Activated CD4-positive, alpha-beta memory T cell treated with anti-CD3 and anti-CD28 coated beads, Interleukin-2, amount 10 ng/mL, durations not matched to agents 7 days and 5 days (primary cell): ENCODE measurements at places on chromosomes 5 and 9.

DNA sequence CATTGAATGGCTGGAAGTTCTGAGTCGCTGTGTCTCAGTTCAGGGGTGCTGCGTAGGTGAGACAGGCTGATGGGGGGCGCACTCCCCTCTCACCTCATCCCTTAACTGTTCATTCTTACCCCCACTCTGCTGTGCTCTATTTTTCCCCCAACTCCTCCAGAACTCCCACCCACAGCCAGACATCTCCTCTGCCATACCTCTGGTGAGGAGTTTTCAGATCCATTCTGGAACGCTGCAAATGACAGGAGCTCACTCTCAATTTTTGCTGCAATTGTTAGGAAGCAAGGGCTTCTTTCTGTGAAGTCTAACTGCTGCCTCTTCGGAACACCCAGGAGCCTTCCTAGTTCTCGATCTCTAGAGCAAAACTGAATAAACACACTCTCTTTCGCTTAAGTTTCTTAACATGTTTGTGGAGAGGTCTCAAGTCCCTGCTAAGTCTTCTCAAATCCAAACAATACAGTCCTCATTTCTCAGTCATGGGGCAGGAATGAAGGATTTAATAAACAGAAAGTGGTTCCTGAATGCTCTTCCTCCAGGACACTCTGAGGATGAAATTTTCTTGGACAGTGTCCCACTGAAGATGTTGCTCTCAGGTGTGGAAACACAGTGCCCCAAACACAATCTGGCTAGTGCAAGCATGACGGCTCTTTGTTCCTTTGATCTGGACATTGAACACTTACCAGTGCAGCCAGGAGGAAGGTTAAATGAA lies 387.7 kb downstream of the KDM4C start:
- no peaks in the 10 kb centered on the region for H3K27me3 ChIP-seq
- peaks cover 12% of the 10 kb centered on the region for H3K4me1 ChIP-seq
- H3K36me3 ChIP-seq = peaks cover 20% of the 10 kb centered on the region
- no peak overlapping the region for H3K4me3 ChIP-seq
- no peak for DNase-seq

DNA sequence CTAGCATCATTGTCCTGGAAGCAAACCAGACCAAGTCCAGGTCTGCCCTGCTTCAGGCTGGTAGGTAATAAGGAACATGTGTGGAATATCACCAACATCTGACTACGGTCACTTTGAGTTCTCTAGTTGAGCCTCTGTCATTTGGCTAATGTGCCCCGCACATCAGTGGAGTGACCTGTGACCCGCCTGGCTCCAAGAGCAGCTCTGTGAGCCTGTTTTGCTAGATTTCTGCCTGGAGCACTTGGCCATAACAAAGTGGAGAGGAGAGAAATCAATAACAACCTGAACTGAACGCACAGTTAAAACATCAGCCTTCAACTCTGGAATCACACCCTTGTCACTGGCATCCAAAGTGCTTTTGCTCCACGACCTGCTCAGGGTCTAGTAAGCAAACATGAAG lies 115.7 kb downstream of the PPP2R2B start:
- peaks cover 12% of the 10 kb centered on the region for H3K4me1 ChIP-seq
- no peaks in the 10 kb centered on the region for H3K36me3 ChIP-seq
- DNase-seq = no peak

DNA sequence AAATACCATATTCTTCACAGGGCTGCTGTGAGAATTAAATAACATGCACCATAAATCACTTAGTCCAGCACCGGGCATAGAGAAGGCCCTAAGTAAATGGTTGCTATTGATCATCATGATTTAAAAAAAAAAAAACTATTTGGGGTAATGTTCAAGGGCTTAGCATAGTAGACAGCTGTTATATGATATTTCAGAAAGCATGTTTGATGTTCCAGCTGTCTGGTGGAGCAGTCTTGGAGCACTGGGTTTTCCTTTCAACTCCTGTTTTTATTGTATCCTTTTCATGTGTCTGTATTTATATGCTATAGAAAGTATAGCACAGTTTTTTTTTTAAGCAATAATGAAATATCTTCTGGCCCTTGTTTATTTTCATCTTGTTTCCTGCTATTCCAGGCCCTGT lies 28.0 kb upstream of the TOMM5 start:
- peaks cover 9% of the 10 kb centered on the region for H3K4me1 ChIP-seq
- H3K27ac ChIP-seq = no peak overlapping the region
- H3K4me3 ChIP-seq = no peak overlapping the region
- H3K36me3 ChIP-seq = no peaks in the 10 kb centered on the region
- H3K27me3 ChIP-seq = peaks cover 4% of the 10 kb centered on the region
- no peak for DNase-seq

- no peaks in the 10 kb centered on the region for H3K27me3 ChIP-seq
- no peak overlapping the region for H3K27ac ChIP-seq
- H3K4me1 ChIP-seq = no peaks in the 10 kb centered on the region
- H3K36me3 ChIP-seq = no peaks in the 10 kb centered on the region
- DNase-seq = no peak
- no peak overlapping the region for H3K4me3 ChIP-seq
These were observed 293.0 kb downstream of the CDH12 start for GRCh38 chr5:22560147-22560546.

- DNase-seq = no peak
- no peaks in the 10 kb centered on the region for H3K4me1 ChIP-seq
These were observed 90.8 kb upstream of the PRRC1 start for GRCh38 chr5:127426661-127427060.

DNA sequence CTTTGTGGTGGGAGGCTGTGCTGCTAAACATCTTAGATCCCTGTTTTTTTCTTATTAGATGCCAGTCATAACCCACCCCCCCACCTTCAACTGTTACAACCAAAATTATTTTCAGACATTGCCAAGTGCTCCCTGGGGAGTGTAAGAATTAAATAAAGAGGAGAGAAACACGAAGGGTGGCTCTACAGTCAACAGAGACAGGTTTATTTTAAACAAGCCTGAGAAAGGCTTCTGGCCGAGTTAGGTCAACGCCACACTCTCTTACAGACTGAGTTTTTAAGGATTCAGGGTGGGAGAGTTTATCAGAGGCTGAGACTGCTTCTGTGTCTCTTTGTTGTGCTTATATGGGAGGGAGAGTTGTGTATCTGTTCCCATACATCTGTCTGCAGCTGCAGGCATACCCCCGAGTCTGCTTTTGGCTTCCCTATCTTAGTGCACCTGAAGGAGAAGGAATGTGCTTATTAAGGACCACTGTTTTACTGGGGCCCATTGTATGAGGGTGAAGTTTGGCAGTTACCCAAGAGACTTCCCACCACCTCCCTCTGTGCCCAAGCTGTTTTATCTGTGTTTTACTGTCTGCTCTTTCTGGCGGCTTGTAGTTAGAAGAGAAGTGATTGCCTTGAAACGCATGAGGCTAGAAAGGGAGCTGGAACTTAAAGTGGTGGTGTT lies 11.4 kb upstream of the GDA start:
- no peak overlapping the region for H3K4me3 ChIP-seq
- H3K27me3 ChIP-seq = peaks cover 10% of the 10 kb centered on the region
- no peak for DNase-seq
